ENCODE measurements at places on chromosomes 1 and 21.

GRCh38 chr1:181675091-181675917, 192.0 kb downstream of the CACNA1E start:
- DNase-seq: no peak

- no peak for DNase-seq
These were observed 62.4 kb downstream of the FGGY start for GRCh38 chr1:59359325-59359724.

- no peak for DNase-seq
These were observed 19.9 kb upstream of the DNAJC6 start for GRCh38 chr1:65289449-65289848.

GRCh38 chr1:2912424-2913061, 108.7 kb upstream of the ACTRT2 start:
- DNase-seq: no peak

DNA sequence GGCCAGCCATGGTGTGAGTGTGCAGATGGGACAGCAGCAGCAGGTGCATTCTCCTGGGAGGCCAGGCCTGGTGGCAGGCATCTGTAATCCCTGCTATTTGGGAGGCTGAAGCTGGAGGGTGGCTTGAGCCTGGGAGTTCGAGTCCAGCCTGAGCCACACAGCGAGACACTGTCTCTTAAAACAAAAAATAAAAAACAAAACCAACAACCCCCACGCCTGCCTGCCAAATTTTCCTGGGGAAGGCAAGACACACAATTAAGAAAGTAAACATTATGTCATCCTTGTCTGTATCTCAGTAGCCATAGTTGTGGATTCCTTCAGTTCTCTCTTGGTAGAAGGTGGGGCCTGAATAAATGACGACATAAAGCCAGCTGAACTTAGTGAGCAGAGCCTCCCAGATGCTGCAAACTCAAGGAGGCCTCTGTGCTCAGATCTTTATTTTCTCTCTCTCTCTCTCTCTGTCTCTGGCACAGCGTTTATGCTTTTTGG, 57.6 kb upstream of the CD34 start:
- DNase-seq: no peak

DNA sequence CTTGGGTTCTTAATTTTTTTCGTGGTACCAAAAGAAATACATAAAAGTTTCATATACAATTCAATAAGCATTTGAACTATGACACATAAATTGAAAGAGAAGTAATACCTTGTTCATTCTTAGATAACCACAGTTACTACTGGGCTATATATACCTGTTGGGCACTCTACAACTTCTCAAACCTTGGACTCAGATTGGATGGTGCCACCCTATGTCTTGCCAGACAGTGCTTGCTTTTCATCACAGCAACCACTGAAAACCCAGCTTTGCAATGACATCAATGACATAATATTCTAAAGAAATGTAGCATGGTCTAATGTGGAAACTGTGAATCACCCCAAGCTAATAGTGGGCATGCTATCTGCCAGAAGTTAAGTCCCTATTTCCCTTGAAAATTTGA, 62.8 kb upstream of the DPH5 start:
- no peak for DNase-seq

- no peak for DNase-seq
These were observed 2.7 kb downstream of the ETV3L start for GRCh38 chr1:157096881-157097280.

- no peak for DNase-seq
These were observed 4.3 kb downstream of the XPR1 start for GRCh38 chr1:180636138-180636537.

DNA sequence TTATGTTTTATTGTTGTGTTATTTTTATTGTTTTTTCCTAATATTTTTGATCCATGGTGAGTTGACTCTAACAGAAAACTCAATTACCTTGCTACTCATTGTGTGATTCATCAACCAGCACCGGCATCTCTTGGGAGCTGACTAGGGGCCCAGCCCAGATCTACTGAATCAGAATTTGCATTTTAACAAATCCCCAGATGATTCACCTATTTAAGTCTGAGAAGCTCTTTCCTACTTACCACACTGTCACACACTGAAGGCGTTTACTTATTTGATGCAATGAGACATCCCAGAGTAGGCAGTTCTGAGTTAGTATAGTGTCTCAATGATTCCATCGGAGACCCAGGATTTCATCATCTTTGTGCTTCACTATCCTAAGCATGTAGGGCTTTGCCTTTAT, 416.6 kb downstream of the RWDD3 start:
- no peak for DNase-seq

DNA sequence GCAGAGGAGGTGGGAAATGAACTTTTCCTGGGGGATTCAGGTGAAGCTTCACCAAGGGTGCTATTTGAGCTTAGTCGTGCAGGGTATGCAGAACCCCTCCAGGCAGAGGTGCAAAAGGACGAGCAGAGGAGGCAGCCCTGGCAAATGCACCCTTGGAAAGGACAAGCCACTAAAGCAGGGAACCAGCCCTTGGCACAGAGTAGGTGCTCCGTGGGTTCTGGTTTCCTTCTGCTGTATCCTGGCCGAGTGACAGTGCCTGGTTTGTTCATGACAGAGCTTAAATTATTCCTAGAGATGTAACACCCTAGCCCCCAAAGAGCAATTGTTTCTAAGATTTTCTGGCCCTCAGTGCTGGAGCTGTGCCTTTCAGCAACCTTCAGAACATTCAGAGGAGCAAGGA, 73.4 kb upstream of the SYT6 start:
- no peak for DNase-seq

GRCh38 chr1:24481101-24481500, 21.5 kb upstream of the RCAN3 start:
- DNase-seq: no peak

GRCh38 chr1:16315437-16315836, 36.8 kb downstream of the FBXO42 start:
- DNase-seq: no peak

DNA sequence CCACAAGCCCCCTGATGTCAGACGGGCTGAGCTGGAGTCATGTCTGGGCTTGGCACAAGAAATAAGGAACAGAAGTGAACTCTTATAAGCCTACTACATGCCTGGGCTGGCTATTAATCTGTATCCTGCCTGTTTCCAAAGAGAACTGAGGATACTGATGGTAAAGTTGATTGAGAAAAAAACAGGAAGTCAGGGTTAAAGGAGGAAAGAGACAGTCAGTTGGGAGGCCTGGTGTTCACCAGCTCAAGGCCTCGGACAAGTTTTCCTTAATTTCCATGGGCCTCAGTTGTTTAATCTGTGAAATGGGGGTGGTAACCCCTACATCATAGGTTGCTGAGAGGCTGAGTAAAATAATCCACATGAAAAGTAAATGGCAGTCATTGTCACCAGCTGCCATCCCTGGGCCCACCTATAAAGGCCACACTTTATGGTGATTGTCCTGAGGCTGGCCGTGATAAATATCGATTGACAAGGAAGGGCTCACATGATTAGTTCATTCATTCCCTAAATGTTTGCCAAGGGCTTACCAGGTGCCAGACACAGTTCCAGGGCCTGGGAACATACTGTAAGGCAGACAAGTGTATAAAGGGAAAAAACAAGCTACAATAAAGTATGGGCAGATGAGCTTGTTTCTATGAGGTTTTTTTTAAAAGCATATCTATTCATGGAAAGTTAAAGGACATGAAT, 2.8 kb downstream of the ALDH4A1 start:
- DNase-seq: no peak

GRCh38 chr1:92118826-92119225, 38.7 kb downstream of the BTBD8 start:
- DNase-seq: no peak

DNA sequence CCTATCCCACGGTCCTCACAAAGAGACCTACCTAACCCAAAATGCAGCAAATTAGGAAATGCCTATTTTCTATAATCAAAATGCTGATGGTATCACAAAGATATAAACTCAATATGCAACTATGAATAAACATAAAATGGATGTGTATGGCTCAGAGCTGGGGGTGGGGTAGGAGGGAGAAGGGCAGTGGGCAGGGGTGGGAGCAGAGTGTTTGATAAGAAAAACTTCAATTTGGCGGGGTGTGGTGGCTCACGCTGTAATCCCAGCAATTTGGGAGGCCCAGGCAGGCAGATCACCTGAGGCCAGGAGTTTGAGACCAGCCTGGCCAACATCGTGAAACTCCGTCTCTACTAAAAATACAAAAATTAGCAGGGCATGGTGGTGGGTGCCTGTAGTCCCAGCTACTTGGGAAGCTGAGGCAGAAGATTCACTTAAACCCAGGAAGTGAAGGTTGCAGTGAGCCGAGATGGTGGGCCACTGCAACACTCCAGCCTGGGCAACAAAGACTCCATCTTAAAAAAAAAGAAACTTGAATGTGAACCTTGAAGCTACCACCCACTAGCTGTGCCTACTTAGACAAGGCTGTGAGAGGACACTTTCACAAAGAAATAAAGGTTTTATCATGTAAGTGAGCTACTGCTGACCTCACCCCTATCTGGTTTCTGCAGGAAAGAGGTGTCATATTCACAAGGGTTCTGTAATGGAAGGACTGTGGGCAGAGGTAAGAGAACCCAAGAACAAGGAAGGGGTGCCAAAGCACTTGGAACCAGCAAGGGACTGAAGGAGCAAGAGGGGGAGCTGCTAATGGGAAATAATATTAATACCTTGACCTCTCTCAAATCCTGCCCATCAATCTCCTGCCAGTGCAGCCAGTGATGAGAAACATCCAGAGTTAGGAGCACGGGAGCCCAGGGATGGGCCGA, 53.0 kb downstream of the HLCS start:
- no peak for DNase-seq

GRCh38 chr1:233105225-233105624, 154.8 kb downstream of the NTPCR start:
- no peak for DNase-seq

- no peak for DNase-seq
These were observed 104.8 kb downstream of the HLX start for GRCh38 chr1:220983877-220984635.

GRCh38 chr1:37748565-37748964, 16.4 kb downstream of the EPHA10 start:
- no peak for DNase-seq

DNA sequence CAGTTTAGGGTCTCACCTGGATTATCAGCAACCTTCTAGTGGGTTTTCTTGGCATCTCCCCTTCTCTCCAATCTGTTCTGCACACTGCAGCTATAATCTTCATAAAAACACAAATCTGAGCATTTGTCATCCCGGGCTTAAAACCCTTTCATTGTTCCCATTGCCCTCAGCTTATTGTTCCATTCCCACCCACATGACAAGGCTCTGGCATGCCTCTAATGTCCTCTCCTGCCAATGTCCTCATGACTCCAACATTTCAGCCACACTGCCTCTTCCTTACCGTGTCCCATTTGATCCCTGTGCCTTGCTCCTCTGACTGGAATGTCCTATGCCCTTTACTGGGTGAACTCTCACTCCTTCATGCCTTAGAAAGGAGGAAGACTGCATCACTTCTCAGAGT, 7.5 kb upstream of the DPH2 start:
- DNase-seq: no peak

- DNase-seq: no peak
These were observed 66.7 kb downstream of the MIS18A start for GRCh38 chr21:32212116-32212515.

GRCh38 chr1:198543670-198544260, 3.3 kb upstream of the ATP6V1G3 start:
- no peak for DNase-seq

GRCh38 chr1:17566417-17566816, 26.9 kb downstream of the ARHGEF10L start:
- DNase-seq: no peak

DNA sequence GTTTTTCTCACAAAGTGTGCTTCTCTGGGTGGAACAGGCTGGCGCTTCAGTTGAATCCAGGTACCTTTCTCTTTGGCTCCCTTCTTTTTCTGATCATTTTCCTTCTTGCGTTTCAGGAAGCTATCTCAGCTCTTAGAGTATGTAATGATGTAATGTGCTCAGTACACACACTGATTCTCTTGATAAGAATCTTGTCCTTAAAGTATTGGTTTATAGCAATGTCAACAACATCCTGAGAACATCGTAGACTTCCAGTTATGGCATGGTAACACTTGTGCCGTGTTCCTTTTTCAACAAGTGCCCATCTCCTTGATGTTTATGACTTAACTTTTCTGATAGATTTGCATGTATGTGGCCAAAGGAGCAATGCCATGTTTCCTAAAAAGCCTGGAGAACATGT, 11.7 kb upstream of the ABCD3 start:
- DNase-seq: no peak

DNA sequence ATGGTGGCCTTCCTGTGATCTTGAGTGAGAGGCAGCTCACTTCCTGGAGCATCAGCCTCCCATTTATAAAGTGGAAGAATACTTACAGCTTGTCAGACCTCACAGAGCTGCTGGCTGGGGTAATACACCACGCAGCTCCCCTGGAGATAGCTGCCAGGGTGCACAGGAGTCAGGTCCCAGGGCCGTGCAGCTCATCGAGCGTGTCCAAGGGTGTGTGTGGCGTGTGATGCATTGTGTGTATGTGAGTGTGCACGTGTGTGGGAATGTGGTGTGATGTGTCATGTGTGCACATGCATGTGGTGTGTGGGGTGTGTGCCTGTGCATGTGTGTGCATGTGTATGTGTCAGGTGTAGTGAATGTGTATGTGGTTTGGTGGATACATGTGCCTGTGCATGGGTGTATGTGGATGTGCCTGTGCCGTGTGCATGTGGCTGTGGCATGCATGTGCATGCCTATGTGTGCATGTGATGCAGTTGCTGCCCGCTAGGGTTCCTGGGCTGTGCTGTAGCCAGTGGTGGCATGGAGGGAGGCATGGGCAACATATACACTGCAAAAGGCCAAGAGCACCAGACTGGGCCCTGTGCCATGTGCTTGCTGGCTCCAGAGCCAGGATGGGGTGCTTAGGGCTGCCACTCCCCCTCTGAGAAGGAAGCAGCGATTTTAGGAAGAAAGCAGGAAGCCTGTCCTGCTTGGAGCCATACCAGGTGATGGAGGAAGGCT, 24.6 kb downstream of the WNT3A start:
- no peak for DNase-seq

DNA sequence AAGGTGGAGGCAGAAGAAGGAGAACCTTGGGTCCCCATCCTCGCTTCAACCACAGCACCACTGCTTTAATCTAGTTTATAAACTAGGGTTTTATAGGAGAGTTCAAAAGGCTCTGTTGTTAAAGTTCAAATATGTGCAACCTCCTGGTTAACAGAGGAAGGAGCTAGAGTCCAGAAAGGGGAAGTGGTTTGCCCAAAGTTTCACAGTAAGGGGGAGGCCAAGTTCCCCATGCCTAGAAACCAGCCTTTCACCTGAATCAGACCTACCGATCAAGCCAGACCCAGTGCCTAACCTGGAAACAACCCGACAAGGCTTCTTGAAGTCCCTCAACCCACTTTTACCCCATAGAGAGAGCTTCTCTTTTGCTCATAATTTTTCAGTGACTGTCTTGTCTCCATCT, 106.5 kb downstream of the PLPP3 start:
- DNase-seq: no peak

- DNase-seq: no peak
These were observed 6.5 kb upstream of the PACC1 start for GRCh38 chr1:212421165-212421564.

- DNase-seq: no peak
These were observed 1.0 kb upstream of the ZFYVE9 start for GRCh38 chr1:52140633-52141512.

- DNase-seq: no peak
These were observed 102.6 kb downstream of the ADSS2 start for GRCh38 chr1:244349103-244349531.

GRCh38 chr1:84283381-84283780, 18.1 kb upstream of the SAMD13 start:
- no peak for DNase-seq

Measured in activated gamma-delta T cell (primary cell).